HL-60 (cell line): ENCODE measurements at places on chromosomes 12 and 14.
A peak's percentile ranks its signal among the peaks of the same experiment; 100 is the strongest.

GRCh38 chr14:80872645-80873044, 68.9 kb downstream of the CEP128 start:
- no peak for DNase-seq

GRCh38 chr14:85595981-85596380, 66.0 kb downstream of the FLRT2 start:
- DNase-seq, result no peak

DNA sequence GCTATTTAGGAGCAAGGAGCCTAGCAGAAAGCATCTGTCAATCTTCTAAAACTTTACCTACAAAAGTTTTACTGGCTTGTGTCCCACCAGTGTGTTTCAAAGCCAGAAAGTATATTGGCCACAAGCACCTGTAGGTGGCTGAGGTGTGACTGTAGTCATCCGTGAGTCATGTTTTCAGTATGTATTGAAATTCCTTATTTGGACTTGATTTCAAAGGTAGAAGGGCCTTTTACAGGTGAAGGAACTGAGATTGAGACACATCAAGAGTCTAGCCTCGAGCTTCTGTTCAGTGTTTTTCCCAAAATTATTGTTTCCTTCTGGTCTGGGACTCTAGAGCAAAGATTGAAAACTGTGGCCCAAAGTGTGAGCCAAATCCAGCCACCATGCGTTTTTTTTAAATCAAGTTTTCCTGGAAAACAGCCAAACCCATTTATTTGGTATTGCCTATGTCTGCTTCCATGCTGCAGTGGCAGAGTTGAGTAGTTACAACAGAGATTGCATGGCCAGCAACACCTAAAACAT, 195.3 kb upstream of the BCL2L14 start:
- DNase-seq, result no peak

DNA sequence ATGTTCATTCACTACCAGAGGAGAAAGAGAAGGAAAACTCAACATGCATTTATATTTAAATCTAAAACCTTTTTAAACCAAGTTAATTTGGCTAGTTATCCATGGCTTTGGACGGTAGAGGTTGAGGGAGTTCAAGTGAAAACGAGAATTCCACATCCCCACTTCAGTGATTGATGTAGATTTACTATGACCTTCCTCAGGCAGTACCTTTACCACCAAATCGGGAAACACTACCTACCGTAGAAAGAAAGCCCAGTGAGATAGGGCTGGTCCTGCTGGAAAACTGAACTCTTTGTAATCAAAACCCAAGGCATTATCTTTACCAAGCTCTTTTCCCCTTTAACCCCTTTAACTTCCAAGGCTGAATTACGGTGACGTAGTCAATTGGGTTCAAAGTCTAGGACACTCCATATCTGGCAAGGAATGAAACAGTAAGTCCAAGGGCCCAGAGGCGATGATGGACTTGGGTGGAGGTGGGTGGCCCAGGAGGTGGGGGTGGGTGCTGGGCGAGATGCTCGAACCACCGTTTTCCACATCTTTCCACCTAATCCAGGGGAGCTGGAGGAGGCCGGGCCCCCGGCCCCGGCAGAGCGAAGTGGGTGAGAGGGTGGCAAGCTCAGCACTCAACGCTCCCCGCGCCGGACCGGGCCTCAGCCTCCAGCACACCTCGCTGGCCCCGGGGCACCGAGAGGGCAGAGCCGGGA, 618 bp downstream of the SEC23A start:
- DNase-seq, result peak; percentile 3

GRCh38 chr14:90426031-90426540, 29.3 kb downstream of the CALM1 start:
- DNase-seq, result no peak

DNA sequence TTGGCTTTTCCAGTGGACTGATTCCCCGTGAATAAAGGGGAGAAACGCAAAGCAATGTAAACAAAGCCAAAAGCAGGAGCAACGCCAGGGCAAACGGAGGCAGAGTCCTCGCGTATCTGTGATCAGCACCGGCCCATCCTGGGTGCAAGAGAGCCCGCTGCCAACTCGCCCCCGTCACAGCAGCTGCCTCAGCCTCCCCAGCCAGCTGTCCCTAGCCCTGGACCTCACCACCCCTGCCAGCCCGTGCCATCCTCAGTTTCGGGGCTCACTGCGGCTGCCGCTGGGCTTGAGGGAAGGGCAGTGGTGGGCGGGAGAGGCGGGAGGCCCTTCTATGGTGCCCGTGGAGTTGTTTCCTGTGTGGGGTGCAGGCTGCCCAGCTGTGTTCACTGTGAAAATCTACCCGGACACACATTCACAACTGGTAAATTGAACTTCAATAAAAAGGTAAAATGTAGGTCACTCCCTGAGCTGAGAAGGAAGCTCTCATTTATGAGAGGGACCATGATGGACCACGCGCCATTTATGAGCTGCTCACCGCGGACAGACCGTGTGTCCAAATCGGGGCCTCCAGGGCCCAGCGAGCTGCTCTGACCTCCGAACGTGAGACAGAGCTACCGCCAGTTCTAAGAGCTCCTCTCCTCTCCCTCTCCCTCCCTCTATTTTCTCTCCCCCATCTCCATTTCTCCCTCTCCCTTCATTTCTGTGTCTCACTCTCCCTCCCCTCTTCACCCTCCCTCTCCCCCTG, 330.5 kb upstream of the SFSWAP start:
- DNase-seq, result no peak

DNA sequence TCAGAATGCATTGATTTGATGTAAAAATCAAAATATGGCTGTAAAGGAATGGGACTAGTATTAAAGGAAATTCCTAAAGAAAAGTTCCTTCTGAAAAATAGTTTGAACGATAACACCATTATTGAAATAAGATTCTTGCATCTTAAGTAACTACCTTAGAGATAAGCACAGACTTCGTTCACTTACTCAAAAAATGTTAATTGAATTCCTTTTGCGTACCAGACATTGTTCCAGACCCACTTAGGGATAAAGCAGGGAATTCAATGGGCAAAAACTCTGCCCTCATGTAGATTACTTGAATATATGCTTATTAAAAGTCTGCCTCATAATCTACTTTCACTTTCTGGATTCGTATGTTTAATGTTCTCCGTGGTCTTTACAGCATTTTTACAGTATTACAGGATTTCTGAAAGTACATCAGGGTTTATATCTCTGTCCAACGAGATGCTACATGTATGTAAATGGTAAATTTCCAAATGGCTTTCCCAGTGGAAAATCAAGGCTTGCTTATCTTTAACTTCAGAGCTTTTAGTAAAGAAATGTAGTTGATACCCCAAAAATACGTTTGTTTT, 213.7 kb downstream of the GXYLT1 start:
- no peak for DNase-seq

GRCh38 chr14:20118795-20119194, 8.3 kb downstream of the OR4K17 start:
- DNase-seq, result no peak

GRCh38 chr14:91185721-91186120, 58.8 kb downstream of the GPR68 start:
- DNase-seq, result no peak

DNA sequence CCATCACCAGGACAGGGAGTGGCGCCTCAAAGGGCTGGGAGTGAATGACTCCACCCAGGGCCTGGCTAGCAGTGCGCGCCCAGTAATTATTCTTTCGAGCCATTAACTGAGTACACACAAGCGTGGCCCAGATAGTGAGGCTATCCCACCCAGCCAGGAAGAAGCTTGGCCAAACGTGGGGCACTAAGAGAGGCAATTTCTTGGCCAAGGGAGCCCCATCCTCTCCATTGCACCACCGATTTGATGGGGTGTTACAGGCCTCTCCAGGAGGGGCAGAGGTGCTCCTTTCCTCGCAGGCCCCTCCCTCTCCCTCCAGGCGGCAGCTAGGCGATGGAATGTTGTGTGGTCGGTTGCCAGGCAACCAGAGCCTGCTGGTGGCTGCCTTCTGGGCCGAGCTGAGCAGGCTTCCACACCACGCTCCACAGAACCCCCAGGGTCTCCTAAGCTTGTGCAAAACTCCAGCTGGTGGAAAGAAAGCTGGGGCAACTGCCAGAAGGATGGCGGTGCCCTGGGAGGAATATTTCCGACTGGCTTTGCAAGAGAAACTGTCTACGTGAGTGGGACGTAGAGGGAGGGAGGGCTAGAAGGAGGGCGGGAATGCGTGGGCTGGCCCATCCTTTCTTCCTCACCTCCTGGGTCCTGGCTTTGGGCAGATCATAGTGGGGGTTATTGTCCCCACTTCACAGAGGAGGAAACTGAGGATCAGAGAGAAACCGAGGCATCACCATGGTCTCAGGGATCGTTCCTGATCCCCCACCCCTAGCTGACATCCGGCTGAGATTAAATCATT, at the start of gene CFAP73:
TSS of gene CFAP73 (plus strand) at position 364 of the 790 bp plus-strand sequence. CDS start at position 498, 134 bp downstream.
- peak; percentile 39 for DNase-seq

DNA sequence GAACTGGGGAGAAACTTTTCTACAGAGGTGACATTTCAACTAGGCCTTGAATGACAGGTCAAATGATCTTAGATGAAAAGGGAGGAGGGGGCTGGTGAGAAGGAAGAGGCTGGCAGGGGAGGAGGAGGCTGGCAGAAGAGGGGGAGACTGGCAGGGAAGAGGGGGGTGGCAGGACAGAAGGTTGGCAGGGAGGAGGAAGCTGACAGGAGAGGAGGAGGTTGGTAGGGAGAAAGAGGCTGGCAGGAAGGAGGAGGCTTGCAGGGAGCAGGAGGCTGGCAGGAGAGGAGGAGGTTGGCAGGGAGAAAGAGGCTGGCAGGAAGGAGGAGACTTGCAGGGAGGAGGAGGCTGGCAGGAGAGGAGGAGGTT, 63.4 kb upstream of the PPP4R3A start:
- DNase-seq, result no peak

DNA sequence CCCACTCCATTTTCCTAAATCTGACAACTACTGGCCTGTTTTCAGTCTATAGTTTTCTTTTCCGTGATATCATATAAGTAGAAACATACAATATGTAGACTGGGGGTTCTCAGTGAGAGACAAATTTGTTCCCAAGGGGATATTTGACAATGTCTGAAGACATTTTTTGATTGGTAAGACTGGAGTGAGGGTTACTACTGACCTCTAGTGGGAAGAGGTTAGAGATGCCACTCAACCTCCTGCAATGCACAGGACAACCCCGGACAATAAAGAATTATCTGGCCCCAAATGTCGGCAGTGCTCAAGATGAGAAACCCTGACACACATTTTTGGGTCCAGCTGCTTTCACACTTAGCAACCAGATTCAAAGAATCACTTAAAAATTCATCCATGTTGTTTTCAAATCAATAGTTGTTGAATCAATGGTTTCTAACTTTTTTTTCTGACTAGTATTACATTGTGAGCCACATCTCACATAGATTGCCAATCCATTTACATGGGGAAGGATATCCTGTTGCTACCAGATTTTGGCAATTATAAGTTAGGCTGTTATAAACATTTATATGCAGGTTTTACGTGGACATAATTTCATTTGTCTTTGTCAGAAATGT, 307.1 kb downstream of the RPL10L start:
- peak; percentile 12 for DNase-seq

DNA sequence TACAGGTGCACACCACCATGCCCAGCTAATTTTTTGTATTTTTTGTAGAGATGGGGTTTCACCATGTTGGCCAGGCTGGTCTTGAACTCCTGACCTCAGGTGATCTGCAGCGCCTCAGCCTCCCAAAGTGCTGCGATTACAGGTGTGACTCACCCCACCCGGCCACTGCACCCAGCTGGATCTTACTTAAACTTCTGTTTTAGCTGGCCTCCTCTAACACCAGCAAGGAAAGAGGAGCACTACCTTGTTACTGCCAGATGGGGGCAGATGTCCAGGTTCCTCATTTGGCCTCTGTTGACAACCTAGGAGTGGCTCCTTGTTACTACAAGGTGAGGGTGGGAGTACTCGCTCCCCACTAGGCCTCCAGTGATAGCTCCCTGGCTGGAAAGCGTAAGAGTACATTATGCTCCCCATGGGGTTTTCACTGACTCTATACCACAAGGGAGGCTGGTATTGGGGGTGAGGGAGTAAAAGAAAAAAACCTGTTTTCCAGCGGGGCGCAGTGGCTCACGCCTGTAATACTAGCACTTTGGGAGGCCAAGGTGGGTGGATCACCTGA, 13.2 kb upstream of the ARF6 start:
- peak; percentile 58 for DNase-seq

DNA sequence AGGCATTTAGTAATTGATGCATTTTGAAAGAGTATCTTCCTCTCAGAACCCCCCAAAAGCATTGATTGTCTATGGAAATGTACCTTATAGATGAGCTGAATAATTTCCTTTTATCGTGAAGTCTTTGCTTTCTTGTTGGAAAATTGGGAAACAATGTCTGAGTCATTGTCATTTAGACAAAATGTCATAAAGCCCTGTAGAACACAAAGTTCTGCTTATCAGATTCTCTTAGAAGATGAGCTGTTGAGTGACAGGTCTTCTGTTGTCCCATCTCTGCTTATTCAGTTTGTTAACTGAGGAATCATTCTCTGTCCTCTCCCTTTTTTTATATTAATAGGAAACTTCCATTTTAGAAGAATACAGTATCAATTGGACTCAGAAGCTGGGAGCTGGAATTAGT, 22.9 kb downstream of the MAPKAPK5 start:
- no peak for DNase-seq

DNA sequence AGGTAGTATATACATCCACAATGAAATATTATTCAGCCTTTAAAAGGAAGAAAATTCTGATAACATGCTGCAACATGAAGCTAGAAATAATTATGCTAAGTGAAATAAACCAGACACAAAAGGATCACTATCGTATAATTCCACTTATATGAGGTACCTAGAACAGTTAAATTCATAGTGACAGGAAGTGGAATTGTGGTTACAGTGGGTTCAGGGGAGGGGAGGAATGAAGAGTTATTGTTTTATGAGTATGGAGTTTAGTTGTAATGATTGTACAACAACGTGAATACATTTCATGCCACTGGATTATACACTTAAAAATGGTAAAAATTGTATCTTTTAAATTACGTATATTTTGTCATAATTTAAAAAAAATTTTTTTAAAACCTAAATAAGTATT, 21.0 kb downstream of the EEA1 start:
- DNase-seq, result no peak

DNA sequence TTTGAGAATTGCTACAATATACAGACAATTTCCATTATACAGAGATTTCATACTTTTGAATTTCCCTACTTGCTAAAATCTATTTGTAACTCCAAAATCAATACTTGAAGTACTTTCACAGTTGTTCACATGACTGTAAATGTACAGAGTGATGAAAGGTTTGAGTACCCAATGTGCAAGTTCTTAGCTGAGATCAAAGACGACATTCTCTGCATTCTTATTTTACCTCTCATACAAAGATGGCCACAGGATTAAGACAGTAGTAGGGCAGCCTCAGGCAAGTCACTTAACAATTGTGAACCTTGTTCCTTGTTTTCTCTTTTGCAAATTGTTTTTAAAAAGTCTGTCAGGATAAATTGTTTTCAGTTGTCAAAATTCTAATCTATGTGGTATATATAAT, 255.9 kb upstream of the KITLG start:
- DNase-seq, result no peak
